NCI-H1436 treated with DMSO at 0.1 percent for 48 hours (cell line): ENCODE measurements at places on chromosomes 12 and 14.

GRCh38 chr14:75182821-75183220 is 6.4 kb upstream of the TMED10 start:
- DNase-seq: no peak

DNA sequence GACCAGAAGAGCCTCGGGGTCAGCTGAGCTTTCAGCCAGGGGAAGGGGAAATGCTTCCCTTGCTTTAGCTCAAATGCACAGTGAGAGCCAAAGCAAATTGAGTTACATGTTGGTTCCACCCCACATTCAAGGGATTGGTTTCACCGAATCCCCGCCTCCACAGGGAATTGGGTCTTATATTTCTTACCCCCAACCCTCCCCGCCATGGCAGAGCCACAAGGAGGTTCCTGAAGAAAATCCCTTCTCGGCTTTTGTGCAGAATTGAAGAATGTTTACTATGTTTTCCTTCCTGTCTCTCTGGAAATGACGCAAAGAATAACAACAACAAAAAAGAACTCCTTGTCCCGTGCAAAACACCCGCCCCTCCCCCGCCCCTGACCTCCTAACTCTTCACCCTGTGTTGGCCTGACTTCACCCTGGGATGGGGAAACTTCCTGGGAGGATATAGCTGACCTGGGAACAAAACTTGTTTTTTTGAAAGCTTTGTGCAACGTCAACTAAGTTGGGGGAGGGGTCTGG is 21.9 kb upstream of the CIPC start:
- DNase-seq: no peak

- no peak for DNase-seq
Measured at GRCh38 chr14:32413967-32414640, 85.0 kb downstream of the AKAP6 start.

GRCh38 chr14:100393906-100394732 is 71.0 kb downstream of the SLC25A47 start:
- DNase-seq: no peak

DNA sequence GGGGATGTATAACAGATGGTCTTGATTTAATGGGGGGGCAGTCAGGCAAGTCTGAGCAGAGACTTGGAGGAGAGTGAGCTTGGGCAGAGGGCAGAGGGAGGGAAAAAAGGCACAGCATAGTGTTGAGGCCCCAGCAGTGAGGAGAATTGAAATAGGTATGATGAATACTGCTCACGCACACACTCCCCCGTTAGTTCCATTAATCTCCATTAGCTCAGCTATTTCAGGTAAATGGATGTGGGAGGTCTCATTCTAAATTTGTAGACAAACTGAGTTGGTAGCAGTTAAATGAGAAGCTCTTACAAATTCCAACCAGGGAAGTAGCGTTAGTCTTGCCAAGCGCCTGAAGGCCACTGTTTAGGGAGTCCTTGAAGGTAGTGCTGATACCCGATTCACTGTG is 66.7 kb upstream of the STON2 start:
- no peak for DNase-seq

DNA sequence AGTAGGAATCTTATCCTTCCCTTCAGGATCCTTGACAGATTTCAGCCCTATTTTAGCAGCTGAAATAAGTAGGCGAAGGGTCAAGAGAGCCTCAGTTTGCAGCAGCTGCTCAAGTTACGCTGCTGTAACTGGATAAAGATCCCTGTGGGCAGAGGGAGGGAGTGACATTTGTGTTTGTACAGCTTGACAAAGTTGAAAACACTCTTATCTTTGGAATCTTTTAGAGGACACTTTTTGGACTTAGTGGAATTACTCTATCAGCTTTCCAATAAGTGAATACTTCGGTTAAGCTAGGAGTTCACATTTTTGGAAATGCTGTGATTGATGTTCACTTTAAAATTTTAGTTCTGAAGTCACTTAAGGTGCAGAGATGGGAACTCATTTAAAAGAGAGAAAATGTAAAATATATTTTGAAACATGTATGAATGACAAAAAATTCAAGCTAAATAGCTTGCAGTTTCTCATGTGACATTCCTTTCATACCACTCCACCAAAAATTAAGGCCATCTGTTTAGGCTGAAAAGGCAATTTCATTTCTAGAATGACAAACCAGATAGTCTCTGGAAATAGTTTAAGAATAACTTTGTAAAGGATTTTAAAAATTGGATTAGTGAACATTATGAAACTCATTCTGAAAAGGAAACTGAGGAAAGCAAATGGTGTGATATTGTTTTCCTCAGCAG is 55.2 kb downstream of the SLC38A4 start:
- no peak for DNase-seq

DNA sequence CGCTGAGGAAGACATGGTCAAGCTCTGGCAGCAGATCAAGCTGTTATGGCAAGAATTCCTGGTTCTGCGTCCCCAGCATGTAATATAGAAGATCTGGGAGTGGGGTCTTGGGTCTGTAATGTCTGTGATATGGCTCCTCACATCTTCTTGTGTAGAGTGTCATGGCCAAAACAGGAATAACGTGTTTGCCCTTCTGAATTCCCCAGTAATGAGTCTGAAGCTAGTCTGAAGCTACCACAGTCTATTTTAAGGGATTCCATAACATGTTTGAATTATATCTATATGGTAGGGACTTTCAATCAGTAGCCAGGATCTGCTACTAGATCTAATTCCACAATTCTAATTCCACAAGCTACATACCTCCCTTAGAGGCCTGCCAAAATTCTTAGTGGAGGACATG is 31.4 kb upstream of the SOX5 start:
- no peak for DNase-seq

- no peak for DNase-seq
Measured at GRCh38 chr12:122081697-122082221, 3.2 kb downstream of the MLXIP start.

DNA sequence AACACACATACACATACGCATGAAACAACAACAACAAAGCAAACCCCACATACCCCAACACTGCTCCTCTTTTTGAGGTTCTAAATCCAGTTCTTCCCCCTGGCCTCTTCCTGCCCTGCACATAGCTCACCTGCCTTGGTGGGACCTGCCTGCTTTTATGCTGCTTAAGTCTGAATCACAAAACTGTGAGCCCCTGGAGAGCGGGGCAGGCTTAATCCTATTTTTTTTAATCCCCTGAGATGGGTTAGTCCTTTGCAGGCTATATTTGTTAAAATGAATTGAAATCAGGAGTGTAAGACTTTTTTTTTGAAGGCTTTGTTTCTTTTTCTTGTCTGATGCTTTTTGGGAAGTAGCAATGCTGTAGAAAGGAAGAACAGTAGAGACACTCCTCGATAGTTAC is 84.6 kb upstream of the MAX start:
- DNase-seq: no peak

- DNase-seq: no peak
Measured at GRCh38 chr14:90850487-90850886, 34.3 kb upstream of the TTC7B start.

GRCh38 chr12:25653487-25654175 is 100.5 kb upstream of the LMNTD1 start:
- no peak for DNase-seq

- no peak for DNase-seq
Measured at GRCh38 chr14:38931969-38932652, 170.9 kb downstream of the SEC23A start.

- DNase-seq: no peak
Measured at GRCh38 chr12:67634303-67634761, 14.2 kb upstream of the DYRK2 start.

- DNase-seq: no peak
Measured at GRCh38 chr14:94517641-94518257, 8.5 kb upstream of the SERPINA12 start.

DNA sequence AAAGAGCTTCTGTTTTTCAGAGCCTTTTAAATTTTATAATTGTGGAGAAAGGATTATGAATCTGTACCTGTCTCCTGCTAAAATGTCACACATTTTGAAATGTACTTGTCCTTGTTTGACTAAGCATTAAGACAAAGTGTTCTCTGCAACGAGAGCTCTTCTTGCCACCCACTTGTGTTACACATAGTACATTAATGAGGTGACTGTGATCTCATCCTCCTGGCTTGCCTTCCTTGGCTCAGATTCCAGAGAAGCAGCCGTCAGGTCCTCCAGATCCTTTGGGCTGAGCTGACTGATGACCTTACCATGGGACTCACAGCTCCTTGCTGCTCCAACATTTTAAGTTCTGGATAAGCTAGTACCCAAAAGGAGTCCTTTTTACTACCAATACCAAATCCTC is 81.4 kb downstream of the BBS10 start:
- no peak for DNase-seq

GRCh38 chr12:95336387-95337067 is 118.9 kb downstream of the VEZT start:
- DNase-seq: no peak

GRCh38 chr12:123436017-123436964 is at the start of gene RILPL2:
Gene RILPL2, minus strand, starts transcription at chr12:123436684. Its CDS starts 264 bp downstream, at chr12:123436420.
- DNase-seq: no peak

GRCh38 chr14:22276913-22277816 is 311.9 kb downstream of the DAD1 start:
- no peak for DNase-seq

- no peak for DNase-seq
Measured at GRCh38 chr12:78959556-78959955, 95.0 kb downstream of the SYT1 start.

DNA sequence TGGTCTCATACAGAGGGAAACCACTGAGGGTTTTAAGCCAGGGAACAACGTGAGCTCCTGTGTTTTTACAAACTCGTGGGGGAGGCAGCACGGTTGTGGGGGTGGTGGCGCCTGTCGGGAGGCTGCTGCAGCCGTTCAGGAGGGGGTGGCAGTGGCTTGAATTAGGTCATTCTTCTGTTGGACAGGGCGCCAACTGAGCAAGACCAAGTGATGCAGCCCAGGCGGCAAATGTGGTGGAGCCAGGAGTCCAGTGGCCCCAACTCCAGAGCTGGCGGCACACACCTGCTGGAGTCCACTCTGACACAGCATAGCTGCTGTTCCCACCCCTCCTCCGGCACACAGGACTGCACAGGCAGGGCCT is 27.8 kb downstream of the FBRSL1 start:
- no peak for DNase-seq

DNA sequence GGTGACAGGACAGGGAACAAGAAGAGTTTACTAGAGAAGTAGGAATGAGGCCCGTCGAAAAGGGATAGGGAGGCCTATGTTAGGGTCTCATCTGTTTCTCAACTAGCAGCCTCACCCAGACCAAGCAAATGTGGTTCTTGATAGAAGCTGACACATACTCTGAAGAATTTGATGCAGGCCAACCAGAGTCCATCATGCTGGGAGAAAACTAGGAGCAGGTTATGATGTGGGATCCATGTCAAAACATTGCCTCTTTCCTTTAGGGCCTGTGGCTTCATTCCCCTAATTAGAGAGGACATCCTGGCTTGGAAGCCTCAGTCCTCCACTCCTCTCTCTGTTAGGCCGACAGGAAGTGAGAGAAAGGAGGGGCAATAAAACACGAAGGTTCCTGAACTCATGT is 122.8 kb downstream of the NTF3 start:
- DNase-seq: no peak

- no peak for DNase-seq
Measured at GRCh38 chr14:24965934-24966578, 83.9 kb downstream of the STXBP6 start.

DNA sequence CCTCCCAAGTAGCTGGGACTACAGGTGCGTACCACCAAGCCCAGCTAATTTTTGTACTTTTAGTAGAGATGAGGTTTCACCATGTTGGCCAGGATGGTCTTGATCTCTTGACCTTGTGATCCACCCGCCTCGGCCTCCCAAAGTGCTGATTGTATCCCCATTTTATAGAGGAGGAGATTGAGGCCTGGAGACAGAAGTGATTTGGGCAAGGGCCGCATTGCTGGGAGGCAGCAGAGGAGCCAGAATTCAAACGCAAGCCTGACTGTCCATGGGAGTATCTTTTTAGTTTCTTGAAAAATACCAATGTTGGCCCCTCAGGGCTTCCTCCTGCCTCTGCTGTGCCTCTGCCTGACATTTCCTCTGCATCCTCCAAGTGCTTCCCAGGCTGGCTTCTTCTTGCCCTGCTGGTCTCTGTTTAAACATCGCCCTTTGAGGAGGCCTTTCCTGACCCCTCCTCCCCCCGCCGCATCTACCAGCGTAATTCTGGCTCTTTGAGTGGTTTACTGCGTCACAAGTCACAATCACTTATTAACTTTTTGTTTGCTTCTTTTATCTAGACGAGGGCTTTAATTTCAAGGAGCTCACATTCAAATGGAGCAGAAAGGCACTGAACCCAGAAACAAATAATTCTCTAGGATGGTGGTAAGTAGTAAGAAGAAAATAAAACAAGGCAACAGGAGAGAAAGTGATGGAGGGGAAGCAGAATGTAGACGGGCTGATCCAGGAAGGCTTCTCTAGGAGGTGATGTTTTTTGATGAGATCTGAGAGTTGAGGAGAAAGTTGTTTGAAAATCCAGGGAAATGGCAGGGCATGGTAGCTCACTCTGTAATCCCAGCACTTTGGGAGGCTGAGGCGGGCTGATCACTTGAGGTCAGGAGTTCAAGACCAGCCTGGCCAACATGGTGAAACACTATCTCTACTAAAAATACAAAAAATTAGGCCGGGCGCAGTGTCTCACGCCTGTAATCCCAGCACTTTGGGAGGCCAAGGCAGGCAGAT is 91.0 kb upstream of the MED13L start:
- DNase-seq: no peak

GRCh38 chr14:28762303-28762954 is 4.2 kb upstream of the FOXG1 start:
- no peak for DNase-seq

- DNase-seq: no peak
Measured at GRCh38 chr12:124663771-124664366, 96.5 kb upstream of the NCOR2 start.

GRCh38 chr12:89993632-89994031 is 285.0 kb upstream of the ATP2B1 start:
- DNase-seq: no peak

DNA sequence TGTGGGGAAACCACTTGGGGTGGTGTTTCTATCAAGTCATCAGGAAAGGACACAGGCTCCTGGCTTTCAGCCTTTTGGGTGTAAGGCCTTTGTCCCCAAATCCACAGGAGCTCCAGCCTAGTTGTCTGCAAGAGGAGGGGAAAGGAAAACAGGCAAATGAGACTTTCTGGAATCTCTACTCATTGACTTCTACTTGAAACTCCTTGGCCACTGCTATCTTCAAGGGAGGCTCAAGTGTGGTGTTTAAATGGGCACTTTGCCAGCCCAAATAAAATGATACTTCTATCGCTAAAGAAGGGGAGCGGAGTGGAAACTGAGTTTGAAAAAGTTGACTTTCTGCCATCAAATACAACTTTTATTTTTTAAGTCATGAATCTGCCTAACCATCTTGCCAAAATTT is 445.9 kb upstream of the RGS6 start:
- DNase-seq: no peak

DNA sequence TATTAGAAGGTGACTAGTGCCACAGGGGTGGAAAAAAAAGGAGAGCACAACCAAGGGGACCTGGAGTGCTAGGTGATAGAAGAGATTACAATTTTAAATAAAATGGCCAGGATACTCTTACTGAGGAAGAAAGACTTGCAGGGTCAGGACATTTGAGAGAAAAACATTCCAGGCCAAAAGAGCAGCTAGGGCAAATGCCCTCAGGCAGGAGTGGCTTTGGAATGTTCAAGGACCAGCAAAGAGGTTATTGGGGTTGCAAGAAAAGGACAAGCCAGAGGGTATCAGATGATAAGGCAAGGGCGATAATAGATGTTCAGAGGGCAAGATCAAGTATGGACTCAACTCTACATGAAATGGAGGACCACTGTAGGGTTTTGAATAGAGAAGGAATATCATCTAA is 146.4 kb downstream of the KIF21A start:
- DNase-seq: no peak
